Activated CD8-positive, alpha-beta memory T cell treated with anti-CD3 and anti-CD28 coated beads for 1 hour (primary cell): ENCODE measurements at places on chromosomes 1 and 21.

DNA sequence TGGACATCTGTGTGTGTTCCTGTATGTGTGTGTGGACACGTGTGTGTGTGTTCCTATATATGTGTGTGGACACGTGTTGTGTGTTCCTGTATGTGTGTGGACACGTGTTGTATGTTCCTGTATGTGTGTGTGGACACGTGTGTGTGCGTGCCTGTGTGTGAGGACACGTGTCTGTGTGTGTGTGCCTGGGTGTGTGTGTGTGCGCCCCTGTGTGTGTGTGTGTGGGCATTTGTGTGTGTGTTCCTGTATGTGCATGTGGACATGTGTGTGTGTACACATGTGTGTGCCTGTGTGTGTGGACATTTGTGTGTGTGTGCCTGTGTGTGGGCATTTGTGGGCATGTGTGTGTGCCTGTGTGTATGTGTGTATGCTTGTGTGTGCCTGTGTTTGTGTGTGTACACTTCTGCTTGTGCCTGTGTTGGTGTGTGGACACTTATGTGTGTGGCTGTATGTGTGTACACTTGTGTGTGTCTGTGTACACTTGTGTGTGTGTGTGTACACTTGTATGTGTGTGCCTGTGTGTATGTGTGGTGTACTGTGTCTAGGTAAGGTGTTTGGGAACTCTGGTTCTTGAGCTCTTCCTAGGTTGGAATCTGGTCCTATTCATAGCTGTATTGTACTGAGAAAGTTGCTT lies 3.7 kb upstream of the IGSF21 start:
- no peak for DNase-seq

- no peak for DNase-seq
Measured at GRCh38 chr1:107649023-107649422, 316.0 kb downstream of the VAV3 start.

DNA sequence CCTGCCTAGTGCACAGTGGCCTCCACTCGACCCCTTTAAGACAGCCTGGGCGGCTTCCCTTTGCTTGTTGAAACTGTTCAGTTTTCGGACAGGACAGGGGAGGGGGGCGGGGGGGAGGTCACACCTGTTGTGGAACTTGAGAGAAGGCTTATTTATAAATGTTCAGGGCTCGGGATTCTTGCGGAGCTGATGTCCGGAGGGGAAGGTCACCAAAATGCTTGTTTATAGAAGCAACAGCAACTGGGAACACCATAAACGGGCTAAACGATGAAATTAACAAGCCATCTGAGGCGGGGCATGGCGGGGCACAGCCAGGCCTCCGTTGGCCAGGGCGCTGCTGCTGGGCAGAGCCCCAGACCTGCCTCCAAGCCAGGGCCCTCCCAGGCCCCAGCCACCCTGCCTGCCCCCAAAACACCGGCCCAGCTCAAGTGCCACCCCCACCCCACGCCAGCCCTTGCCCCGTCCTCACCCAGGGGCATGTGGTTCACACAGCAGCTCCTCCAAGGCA lies 59.8 kb upstream of the CASZ1 start:
- no peak for DNase-seq

GRCh38 chr1:119347858-119348257 lies 20.7 kb upstream of the HAO2 start:
- no peak for DNase-seq

- peak; percentile 22 for DNase-seq
Measured at GRCh38 chr21:44487831-44488230, 32.5 kb downstream of the LRRC3 start.
